Activated naive CD4-positive, alpha-beta T cell (primary cell): ENCODE measurements at places on chromosomes 12 and 14.
A peak's percentile ranks its signal among the peaks of the same experiment; 100 is the strongest.

GRCh38 chr14:90277581-90278198, 21.3 kb downstream of the PSMC1 start:
- DNase-seq, result no peak

- DNase-seq, result no peak
These were observed 97.0 kb downstream of the ZFP36L1 start for GRCh38 chr14:68695856-68696255.

GRCh38 chr12:90921536-90921935, 33.4 kb downstream of the CCER1 start:
- DNase-seq, result no peak

GRCh38 chr12:39074063-39074462, 168.7 kb upstream of the CPNE8 start:
- DNase-seq, result no peak

GRCh38 chr12:93098077-93098476, 169.0 kb upstream of the EEA1 start:
- DNase-seq, result peak; percentile 31

DNA sequence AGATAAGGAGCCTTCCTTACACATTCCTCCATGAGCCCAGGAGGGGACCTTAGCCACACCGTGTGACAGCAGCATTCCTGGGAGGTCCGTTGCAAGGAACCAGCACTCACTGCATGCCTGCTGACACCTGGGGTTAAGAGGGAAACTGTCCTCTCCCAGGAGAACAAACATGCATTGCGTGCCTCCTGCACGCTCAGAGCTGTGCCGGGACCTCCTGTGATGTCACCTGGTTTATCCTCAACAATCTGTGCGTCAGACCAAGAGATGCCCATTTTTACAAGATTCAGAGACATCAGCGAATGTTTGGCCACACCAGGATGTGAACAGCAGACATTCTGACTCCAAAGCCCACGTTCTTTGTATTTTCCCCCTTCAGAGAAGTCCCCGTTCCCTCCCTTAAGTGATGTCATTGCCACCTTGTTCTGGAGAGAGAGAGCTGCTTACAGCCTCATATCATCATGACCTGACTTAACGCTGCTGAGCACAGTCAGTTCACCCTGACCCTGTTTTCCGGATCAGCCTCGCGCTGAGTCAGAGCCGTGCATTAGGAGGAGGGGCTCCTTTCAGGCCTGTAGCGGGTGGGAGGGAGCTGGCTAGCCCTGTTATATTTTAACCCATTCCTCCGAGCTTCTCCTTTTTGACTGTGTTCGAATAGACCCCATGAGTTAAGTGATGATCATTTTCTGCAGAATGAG, 36.2 kb downstream of the TMEM120B start:
- no peak for DNase-seq

- DNase-seq, result no peak
These were observed 129.9 kb downstream of the KCNA5 start for GRCh38 chr12:5173511-5174011.

- no peak for DNase-seq
These were observed 73.9 kb upstream of the KRR1 start for GRCh38 chr12:75585330-75585729.
